Subcutaneous preadipocyte (primary cell): ENCODE measurements at places on chromosomes 11 and 22. TPM values are rescaled to one million over a fixed set of nuclear protein-coding genes. Genes with fewer than 3 reads are reported as not detected.

LYVE1 gene
- 0.37 TPM in 1 of 2 replicates, not detected in the other for total RNA-seq

DTX4 gene
- total RNA-seq: 0.59 and 1.1 TPM in 2 replicates

ANO1 gene
- total RNA-seq: not detected in 2 replicates

CABP2 gene
- not detected in 2 replicates for total RNA-seq
